ENCODE measurements at places on chromosomes 4 and X.

- no peak for DNase-seq
Measured at GRCh38 chrX:37455381-37455780, 106.2 kb downstream of the PRRG1 start.

DNA sequence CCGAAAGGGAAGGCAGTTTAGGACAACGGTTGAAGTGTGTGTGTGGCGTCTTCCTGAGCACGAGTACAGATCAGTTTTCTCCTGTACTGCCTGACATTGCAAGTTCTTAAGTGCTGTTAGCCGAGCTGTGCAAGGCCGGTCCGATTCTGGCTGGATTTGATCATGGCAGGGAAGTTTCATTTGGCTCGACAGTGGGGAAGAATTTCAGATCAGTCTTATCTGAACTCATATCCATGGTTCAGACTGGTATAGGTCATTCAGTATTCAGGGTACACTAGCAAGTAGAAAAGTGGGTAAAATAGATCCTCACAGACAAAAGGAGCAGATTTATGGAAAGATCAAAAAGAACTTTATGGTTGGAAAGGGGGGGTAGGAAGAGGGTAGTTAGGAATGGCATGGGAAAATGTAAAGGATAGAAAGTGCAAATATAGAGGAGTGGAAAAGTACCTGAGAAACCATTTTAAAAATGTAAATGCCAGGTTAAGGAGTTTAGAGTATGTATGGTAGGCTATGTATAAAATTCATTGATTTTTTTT, 716 bp downstream of the THAP9 start:
- no peak for DNase-seq

DNA sequence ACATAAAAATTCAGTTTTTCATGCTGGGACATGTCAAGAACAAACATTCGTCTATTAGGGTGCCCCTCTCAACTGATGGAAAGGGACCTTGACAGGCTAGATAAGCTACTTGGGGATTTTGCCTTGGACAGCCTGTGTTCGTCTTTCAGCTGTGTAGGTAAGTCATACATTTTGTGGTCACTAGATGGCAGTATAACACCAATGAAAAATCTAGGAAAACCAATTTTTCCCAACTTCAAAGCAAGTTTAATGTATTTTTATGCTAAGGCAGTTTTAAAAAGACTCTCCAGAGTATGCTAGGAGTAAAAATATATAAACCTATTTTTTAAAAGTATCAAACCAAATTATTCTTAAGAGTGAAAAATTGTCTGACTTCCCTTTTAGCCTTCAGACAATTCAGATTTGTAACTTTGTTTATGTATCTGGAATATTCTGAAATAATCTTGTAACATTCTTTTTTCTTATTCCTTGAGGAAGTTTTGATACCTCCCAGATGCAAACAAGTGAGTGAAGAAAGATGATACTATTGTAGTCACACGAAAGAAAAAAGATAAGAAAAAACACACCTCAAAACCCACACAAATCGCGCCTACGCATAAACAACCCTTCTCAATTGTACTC, 158.3 kb downstream of the CPE start:
- DNase-seq: peak; percentile 48

DNA sequence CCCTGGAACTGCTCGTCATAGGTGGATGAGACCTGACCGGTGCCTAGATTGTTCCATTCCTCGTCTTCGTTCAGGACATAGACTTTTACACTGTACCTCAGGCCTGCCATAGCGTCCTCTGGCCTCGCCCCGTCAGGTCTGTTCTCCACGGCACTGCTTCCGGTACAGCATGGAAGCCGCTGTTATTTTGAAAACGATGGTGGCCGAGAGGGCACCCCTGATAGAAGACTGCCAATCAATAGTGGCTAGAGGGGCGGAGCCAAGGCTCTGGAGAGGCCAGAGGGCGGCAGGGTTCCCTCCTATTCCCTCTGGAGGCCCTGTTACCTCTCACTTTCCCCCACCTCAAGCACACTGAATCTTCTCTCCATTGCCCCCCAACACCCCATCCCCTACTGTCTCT, at the start of gene PPP4R3C:
PPP4R3C (minus strand) TSS at position 155 of the 400 bp plus-strand sequence; CDS start at position 110, 45 bp downstream.
- no peak for DNase-seq

GRCh38 chr4:24471486-24472160, 112.7 kb downstream of the DHX15 start:
- DNase-seq: no peak

- no peak for DNase-seq
Measured at GRCh38 chr4:78484574-78484973, 67.0 kb upstream of the ANXA3 start.

DNA sequence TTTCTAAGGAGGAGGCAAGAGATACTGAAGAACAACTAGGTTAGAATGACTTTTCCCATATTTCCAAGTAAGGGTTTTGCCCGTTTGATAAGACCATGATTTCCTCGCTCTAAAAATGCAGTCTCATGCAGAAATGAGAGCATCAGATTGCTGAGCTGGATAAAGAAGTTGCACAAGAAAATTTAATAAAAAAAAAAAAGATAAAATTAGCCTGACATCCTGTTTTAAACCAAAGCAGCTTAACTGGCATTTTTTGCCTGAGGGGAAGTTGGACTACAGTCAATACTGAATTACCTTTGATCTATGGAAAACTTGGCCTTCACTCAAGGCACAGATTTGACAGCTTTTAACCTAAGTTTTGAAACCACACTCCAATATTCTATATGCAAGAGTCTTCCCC, 208.4 kb downstream of the GASK1B start:
- DNase-seq: no peak

- no peak for DNase-seq
Measured at GRCh38 chr4:110418641-110419040, 57.3 kb upstream of the ENPEP start.

- no peak for DNase-seq
Measured at GRCh38 chr4:54556587-54556986, 101.2 kb upstream of the KIT start.

GRCh38 chr4:27429364-27429871, 568.8 kb downstream of the STIM2 start:
- DNase-seq: no peak

GRCh38 chrX:136961594-136962135, 72.1 kb downstream of the GPR101 start:
- DNase-seq: no peak

DNA sequence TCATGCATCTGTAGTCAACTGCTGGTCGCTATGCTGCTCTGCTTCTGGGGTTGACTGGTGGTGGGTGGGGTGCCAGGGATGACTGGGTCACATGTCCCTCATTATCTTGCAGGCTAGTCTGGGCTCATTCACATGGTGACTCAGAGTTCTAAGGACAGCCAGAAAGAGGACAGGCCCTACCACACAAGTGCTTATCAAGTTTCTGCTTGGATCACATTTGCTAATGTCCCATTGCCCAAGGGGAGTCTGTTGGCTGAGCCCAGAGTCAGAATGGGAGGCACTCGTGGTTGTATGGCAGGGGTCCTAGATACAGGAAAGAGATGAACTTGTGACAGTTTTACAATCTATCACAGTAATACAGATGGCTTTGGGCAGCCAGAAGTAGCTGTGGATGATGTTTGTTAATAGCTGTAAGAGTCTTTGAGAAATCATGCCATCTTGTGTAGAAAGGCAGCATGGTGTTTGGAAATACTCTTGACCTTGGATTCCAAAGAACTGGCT, 221.3 kb downstream of the GPAT3 start:
- no peak for DNase-seq

- DNase-seq: peak; percentile 84
Measured at GRCh38 chr4:153142700-153143438, 61.4 kb upstream of the TRIM2 start.

- DNase-seq: no peak
Measured at GRCh38 chr4:6154875-6155274, 45.5 kb downstream of the JAKMIP1 start.

DNA sequence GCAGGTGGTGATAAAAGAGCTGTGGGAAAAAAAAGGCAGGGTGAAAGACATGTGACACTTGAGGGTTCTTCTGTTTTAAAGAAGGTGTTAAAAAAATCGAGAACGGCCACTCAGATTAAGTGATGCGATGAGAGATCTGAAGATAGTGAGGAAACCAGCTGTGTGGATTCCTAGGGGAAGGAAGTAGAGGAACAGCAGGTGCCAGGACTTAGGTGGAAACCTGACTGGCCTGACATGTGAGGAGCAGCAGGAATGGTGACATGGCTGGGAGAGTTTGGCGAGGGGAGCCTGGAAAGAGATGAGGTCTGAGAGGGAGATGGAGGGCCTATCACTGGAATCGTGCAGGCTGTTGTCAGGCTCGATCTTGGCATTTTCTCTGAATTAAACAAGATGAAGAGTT, 55.5 kb downstream of the BMPR1B start:
- no peak for DNase-seq

DNA sequence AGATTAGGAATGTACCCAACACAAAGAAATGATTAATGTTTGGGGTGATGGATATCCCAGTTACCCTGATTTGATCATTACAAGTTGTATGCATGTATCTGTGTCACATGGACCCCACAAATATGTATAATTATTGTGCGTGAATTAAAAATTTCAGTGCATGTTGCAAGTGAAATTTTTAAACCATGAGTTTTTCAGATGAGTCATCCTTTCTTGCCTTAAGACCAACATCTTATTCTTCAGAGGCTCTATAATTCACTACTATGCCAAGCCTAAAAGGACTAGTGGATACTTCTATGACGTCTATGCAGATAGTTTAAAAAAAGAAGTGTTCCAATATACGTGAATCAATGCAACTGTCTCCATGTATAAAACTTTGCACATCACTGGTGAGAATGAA, 113.0 kb upstream of the SH3RF1 start:
- DNase-seq: no peak

DNA sequence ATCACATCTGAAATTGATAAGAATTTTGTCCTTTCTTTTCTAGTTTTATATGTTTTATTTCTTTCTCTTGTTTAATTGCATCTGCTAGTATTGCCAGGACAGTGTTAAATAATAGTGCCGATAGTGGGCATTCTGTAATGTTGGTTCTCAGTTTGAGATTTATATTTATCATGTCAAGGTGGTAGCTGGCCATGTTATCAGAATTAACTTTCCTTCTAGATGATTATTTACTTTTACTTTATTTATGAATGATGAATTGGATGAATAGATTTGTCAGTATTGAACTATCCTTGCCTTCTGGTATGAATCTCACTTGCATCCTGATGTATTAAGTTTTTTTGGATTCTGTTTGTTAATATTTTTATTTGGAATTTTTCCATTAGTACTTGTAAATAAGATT, 42.7 kb downstream of the METAP1 start:
- DNase-seq: no peak

DNA sequence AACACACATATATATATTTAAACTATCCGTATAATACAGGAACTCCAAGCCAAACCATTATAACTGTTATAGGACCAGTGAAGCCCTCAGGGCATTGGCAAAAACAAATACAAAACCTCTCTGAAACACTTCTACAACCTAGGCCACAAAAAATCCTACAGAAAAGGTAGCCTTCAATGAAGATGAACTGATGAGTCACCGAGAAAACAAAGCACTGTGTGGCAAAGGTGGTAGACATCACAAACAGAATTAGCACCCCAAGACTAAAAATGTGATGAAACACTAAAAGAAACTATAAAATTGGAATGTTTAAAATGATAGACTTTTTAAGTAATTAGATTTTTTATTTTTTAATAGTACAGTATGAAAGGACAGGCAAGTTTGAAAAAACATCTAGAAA, 5.5 kb upstream of the HSPA4L start:
- no peak for DNase-seq

GRCh38 chrX:125826774-125827451, 339.2 kb downstream of the DCAF12L2 start:
- no peak for DNase-seq

GRCh38 chr4:2045518-2045951, 13.6 kb upstream of the NAT8L start:
- no peak for DNase-seq

DNA sequence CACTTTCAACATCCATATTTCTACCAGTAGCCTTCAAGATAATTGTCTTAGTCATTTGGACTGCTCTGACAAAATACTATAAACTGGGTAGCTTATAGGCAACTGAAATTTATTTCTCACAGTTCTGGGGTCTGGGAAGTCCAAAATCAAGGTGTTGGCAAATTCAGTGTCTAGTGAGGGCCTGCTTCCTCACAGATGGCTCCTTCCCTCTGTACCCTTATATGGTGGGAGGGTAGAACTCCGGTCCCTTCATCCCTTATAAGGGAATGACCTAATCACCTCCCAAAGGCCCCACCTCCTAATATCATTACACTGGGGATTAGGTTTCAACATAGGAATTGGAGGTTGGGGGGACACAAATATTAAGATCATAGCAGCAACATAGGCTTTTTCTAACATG, 7.4 kb upstream of the TBC1D25 start:
- no peak for DNase-seq

- no peak for DNase-seq
Measured at GRCh38 chr4:52001616-52002015, 18.5 kb downstream of the LRRC66 start.

DNA sequence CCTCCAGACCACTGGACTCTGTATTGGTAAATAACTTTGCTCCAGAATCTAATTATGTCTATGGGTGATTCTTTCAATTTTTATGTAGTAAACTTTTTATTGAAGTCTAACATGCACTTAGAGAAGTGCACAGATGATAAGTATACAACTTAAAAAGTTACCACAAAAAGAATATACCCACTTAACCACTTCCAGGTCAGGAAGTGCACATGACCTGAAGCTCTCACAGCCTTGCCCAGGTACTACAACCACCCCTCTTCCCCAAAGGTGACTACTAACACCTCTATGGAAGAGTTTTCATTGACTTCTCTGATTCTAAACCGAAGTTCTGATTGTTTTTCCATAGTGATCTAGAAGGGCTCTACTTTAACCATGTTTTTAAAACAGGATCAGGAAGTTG, 43.6 kb upstream of the SPRY1 start:
- DNase-seq: no peak

DNA sequence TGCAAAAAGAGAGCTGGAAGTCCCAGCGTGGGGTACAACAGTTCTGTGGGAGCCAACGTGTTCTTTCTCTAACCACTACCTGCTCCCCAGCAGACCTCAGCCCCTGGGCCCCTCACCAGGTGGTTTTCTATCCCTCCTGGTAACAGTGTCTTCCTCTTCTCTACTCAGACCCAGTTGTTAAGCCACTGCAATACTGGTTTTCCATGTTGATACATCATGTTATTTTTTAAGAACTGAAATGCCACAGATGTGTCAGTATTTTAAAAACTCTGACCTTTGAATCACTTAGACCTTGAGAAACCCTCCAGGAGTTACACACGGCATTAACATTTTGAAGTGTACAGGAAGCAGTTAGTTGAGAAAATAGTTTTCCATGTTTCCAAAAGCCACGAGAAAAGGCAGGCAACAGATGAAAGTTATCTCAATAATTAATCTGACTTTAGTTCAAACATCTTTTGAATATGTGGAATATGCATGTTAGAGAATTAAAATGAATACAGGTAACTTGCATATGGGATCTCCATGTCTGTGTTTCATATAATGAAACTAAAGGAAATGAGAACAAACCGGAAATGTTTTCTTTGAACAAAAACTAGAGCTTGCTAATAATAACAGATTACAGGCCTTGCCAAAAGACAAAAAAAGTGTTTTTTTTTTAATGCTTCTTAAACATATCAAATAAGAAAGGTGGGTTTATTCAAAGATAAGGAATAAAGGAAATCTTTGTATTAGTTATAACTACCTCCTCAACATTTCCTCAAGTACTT, 108.8 kb downstream of the ZNF827 start:
- no peak for DNase-seq

Measured in renal pelvis (tissue), 12 donors.